ENCODE measurements at places on chromosomes 7 and 10. TPM values are rescaled to one million over a fixed set of nuclear protein-coding genes. Genes with fewer than 3 reads are reported as not detected.
A peak's percentile ranks its signal among the peaks of the same experiment; 100 is the strongest.

GRCh38 chr10:71590781-71591350 is 128.7 kb downstream of the C10orf105 start:
- no peaks in the 10 kb centered on the region for H3K4me1 ChIP-seq
- no peaks in the 10 kb centered on the region for H3K36me3 ChIP-seq
- peaks cover 8% of the 10 kb centered on the region for H3K27me3 ChIP-seq
- no peak for DNase-seq
- H3K27ac ChIP-seq = no peak overlapping the region

- no peaks in the 10 kb centered on the region for H3K36me3 ChIP-seq
- H3K4me1 ChIP-seq = no peaks in the 10 kb centered on the region
- no peak overlapping the region for H3K4me3 ChIP-seq
Observed at GRCh38 chr7:131196803-131197202, 130.9 kb upstream of the MKLN1 start.

- H3K4me1 ChIP-seq = peaks cover 8% of the 10 kb centered on the region
- H3K4me3 ChIP-seq = no peak overlapping the region
- no peak overlapping the region for H3K27ac ChIP-seq
- no peaks in the 10 kb centered on the region for H3K27me3 ChIP-seq
Observed at GRCh38 chr7:79465551-79465950, 12.1 kb upstream of the MAGI2 start.

GRCh38 chr10:45063591-45064231 is 63.0 kb downstream of the ZNF22 start:
- H3K36me3 ChIP-seq = no peaks in the 10 kb centered on the region
- peaks cover 11% of the 10 kb centered on the region for H3K27me3 ChIP-seq
- peaks cover 9% of the 10 kb centered on the region for H3K4me1 ChIP-seq
- DNase-seq = no peak

DNA sequence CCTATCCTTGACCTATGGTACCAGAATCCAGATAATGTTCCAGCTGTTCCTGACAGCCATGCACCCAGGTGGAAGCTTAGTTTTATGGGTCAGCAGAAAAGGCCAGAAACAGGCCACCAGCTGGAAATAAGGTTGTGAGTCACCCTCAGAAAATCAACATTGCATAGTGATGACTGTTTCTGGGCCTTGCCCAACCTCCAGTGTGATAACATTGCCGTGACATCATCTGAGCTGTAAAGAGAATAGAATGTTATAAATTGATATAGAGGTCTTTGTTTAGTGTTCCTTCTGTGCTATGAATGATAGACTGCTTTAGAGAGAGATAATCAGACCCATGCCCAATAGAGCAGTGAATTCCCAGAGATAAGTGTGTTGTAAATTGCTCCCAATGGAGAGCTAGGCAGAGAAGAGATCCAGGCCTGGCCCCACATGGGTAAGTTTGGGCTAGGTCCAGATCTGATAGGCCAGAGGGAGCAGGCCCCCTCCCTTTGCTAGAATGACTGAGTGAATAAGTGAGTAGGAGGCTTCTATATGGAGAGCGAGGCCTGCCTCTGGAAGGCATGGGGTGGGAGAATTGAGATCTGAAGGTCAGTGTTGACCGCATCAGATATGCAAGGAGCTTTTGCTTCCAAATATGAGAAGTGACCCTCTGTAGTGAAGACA is 14.2 kb upstream of the HPS1 start:
- H3K4me1 ChIP-seq = peaks cover 30% of the 10 kb centered on the region
- no peak overlapping the region for H3K4me3 ChIP-seq
- H3K27me3 ChIP-seq = peaks cover 5% of the 10 kb centered on the region
- peak overlapping the region; percentile 67 for H3K27ac ChIP-seq

- H3K4me1 ChIP-seq = no peaks in the 10 kb centered on the region
- no peaks in the 10 kb centered on the region for H3K27me3 ChIP-seq
- DNase-seq = no peak
Observed at GRCh38 chr10:14758994-14759664, 15.6 kb downstream of the FAM107B start.

DNA sequence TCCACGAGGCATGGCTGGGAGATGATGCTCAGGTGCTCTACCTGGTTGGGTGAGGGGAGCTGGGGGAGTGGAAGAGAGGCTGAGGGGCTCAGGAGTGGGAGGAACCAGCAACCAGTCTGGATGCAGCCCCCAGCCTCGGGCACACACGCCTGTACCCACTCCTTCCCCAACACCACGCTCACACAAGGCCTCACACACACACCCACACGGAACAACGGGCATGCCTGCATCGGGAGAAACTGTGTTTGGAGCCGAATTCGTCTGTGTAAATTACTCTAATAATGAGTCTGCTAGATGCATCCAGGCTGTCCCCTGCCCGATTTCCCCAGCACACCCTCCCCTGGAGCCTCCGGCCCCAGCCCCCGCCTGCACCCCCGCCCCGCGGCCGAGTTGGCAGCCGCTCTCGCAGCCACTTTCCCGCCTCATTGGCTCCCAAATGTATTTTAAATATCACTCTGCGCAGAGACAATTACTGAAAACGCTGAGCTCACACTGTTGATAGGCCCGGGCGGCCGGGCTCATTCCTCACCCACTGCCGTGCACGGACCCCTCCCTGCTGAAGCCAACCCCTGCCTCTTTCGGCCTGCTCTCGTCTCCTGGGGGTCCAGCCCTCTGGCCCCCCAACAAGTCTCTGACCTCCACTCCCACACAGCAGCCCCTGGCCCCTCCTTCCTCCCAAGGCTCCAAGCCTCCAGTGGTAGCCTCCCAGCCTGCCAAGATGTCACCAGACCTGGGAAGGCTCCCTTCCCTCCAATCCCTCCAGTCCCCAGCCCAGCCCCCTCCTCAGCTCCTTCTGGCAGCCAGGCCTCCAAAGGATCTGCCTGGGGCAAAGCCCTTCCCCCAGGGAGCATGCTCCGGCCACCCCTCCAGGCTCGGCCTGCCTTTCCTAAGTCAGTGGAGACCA is 11.1 kb downstream of the H2BK1 start:
- no peaks in the 10 kb centered on the region for H3K36me3 ChIP-seq
- H3K4me3 ChIP-seq = no peak overlapping the region
- peaks cover 2% of the 10 kb centered on the region for H3K27me3 ChIP-seq
- H3K27ac ChIP-seq = no peak overlapping the region

DNA sequence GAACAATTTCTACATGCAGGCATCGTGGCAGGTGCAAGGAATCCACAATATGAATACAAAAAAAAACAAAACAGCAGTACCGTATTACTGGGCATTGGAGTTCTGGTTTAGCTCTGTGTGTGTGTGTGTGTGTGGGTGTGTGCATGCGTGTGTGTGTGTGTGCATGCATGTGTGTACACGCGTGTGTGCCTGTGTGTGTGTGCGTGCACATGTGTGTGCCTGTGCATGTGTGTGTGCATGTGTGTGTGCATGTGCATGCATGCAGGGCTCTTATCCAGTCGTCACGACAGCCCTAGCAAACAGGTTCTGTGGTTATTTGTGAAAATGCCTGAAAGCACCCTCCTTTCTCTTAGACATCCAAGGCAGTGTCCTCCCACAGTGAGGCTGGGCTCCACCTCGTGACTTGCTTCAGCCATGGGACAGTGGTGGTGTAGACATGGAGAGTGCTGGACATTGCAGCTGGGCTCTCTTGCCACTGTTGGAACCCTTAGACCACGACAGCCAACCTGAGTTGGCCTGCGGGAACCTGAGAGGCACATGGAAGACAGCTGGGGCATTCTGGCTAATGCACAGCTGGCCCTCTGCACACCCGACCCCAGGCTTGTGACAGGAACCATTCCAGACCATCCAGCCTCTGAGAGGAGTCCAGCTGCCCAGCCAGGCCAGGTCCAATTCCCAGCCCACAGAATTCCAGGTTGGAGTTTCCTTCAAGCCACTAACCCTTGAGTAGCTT is 173.4 kb upstream of the SHH start:
- H3K27ac ChIP-seq = no peak overlapping the region
- no peak overlapping the region for H3K4me3 ChIP-seq
- H3K36me3 ChIP-seq = no peaks in the 10 kb centered on the region
- peaks cover 4% of the 10 kb centered on the region for H3K27me3 ChIP-seq
- no peaks in the 10 kb centered on the region for H3K4me1 ChIP-seq

- no peak overlapping the region for H3K4me3 ChIP-seq
- no peak overlapping the region for H3K27ac ChIP-seq
- DNase-seq = no peak
- H3K27me3 ChIP-seq = peaks cover 7% of the 10 kb centered on the region
Observed at GRCh38 chr10:48516911-48517310, 88.0 kb downstream of the ARHGAP22 start.

- H3K27me3 ChIP-seq = no peaks in the 10 kb centered on the region
- H3K4me3 ChIP-seq = no peak overlapping the region
- H3K4me1 ChIP-seq = no peaks in the 10 kb centered on the region
- no peaks in the 10 kb centered on the region for H3K36me3 ChIP-seq
- DNase-seq = peak; percentile 47
Observed at GRCh38 chr7:101542527-101543241, 86.4 kb downstream of the MYL10 start.

- H3K4me3 ChIP-seq = no peak overlapping the region
- no peaks in the 10 kb centered on the region for H3K27me3 ChIP-seq
- H3K4me1 ChIP-seq = peaks cover 28% of the 10 kb centered on the region
Observed at GRCh38 chr10:30190577-30191552, 131.5 kb upstream of the JCAD start.

DNA sequence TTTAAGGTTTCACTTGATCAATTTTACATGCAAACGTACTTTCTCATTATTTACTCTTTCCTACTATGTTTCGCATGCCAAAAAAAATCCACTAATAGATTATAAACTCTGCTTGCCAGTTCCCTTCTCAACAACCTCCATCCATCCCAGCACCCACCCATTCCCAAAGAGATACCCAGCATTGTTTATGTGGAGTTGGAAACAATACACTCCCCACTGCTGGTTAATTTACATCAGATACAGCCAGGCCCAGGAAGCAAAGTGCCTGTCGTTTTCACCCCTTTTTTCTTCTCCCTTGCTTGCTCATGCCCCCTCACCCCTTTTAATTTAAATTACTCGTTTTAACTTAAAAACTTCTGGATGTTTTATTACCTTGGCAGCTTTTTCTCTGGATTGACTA is 59.9 kb downstream of the HIBADH start:
- no peak overlapping the region for H3K27ac ChIP-seq
- no peak for DNase-seq
- H3K27me3 ChIP-seq = no peaks in the 10 kb centered on the region
- no peaks in the 10 kb centered on the region for H3K36me3 ChIP-seq
- no peaks in the 10 kb centered on the region for H3K4me1 ChIP-seq

- no peak overlapping the region for H3K4me3 ChIP-seq
- no peak overlapping the region for H3K27ac ChIP-seq
- peaks cover 23% of the 10 kb centered on the region for H3K4me1 ChIP-seq
- no peaks in the 10 kb centered on the region for H3K36me3 ChIP-seq
- no peak for DNase-seq
Observed at GRCh38 chr10:127576051-127576450, 26.9 kb downstream of the NPS start.

DNA sequence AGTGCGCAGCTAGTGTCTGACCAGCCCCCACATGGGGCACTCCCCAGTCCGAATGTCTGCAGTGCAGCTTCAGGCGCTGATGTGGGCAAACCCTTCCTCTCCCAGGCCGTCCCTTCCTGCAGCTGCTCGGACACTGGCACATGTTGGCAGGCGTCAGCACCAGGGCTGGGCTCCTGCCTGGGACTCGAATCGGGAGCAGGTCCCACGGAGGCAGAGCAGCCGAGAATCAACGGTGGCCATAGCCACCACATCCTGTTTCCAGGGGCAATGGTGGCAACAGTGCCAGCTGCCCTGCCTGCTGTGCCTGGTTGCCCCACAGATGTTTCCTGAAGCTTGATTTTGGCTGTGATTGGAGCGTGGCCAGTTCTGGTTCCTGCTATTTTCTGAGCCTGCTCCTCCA is 65.8 kb downstream of the MGMT start:
- H3K27ac ChIP-seq = no peak overlapping the region
- H3K4me3 ChIP-seq = no peak overlapping the region
- DNase-seq = no peak
- H3K27me3 ChIP-seq = no peaks in the 10 kb centered on the region
- peaks cover 12% of the 10 kb centered on the region for H3K4me1 ChIP-seq

- H3K36me3 ChIP-seq = no peaks in the 10 kb centered on the region
- peaks cover 4% of the 10 kb centered on the region for H3K4me1 ChIP-seq
- H3K27me3 ChIP-seq = peaks cover 76% of the 10 kb centered on the region
- no peak for DNase-seq
Observed at GRCh38 chr10:46541735-46542566, 14.5 kb downstream of the GPRIN2 start.

DNA sequence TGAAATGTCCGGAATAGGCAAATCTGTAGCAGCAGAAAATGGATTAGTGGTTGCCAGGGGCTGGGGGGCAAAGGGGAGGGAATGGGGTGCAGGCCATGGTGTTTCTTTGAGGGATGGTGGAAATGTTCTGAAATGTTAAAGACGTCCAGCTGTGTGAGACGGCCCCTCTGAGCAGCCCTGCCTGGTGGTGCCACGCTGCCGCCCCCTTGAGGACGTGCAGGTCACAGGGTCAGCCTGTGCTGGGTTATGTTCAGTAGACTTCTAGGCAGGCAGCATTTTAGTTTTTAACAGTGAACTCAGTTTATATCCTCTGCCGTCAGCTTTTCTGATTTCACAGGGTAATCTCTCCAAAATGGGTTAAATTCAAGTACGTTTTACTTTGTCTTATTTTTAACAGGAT is 9.4 kb downstream of the NUB1 start:
- no peak overlapping the region for H3K27ac ChIP-seq
- no peaks in the 10 kb centered on the region for H3K27me3 ChIP-seq
- H3K4me3 ChIP-seq = no peak overlapping the region
- no peak for DNase-seq
- H3K4me1 ChIP-seq = peaks cover 28% of the 10 kb centered on the region

GRCh38 chr10:117662126-117662525 is 119.6 kb downstream of the EMX2 start:
- no peaks in the 10 kb centered on the region for H3K36me3 ChIP-seq
- no peak overlapping the region for H3K4me3 ChIP-seq
- DNase-seq = no peak
- no peaks in the 10 kb centered on the region for H3K4me1 ChIP-seq
- H3K27ac ChIP-seq = no peak overlapping the region

Gene CPA2
- total RNA-seq = 1.1 TPM

Gene PILRB
- total RNA-seq = 7.3 TPM

Gene CALCR
- total RNA-seq = not detected

Gene TMEM254
- 9.8 TPM for total RNA-seq

Gene ITPRIP
- 37.9 TPM for total RNA-seq

Gene HOXA6
- not detected for total RNA-seq

Gene NPSR1
- total RNA-seq = not detected
